Stimulated activated CD4-positive, alpha-beta T cell treated with anti-CD3 and anti-CD28 coated beads, Interleukin-12 subunit alpha, Interleukin-12 subunit beta, amount 100 ng/mL, for 4 hours (primary cell): ENCODE measurements at places on chromosomes 2 and 18.

DNA sequence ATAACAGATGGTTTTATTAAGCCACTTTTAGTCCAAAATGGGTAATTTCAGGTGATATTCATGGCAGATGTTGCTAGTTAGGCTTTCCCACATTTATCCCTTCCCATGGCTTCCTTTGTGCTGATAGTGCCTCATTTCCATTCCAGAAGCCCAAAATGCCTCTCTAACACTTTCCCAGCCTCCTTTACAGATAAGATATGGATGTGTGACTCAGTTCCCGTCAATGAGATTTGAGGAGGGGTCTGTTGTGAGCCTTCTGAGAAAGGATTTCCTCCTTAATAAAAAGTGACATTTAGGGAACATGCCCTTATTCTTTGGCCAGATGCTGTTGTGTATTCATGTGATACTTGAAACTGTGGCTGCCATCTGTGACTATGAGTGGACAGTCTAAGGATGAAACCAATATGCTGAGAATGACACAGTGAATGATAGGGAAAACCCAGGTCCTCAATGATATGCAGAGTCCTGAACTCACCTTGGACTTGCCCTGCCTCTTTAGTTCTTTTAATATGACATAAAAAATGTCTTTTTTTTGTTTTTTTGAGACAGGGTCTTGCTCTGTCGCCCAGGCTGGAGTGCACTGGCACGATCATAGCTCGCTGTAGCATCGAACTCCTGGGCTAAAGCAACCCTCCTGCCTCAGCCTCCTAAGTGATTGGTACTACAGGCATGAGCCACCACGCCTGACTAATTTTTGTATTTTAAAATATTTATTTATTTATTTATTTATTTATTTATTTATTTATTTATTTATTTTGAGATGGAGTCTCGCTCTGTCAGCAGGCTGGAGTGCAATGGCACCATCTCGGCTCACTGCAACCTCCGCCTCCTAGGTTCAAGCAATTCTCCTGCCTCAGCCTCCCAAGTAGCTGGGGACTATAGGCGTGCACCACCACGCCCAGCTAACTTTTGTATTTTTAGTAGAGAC lies 5.8 kb upstream of the ACSL3 start:
- no peak for DNase-seq

GRCh38 chr18:68472701-68473295 lies 242.1 kb downstream of the TMX3 start:
- no peak for DNase-seq

GRCh38 chr18:57469884-57470283 lies 34.7 kb downstream of the ONECUT2 start:
- DNase-seq: no peak

DNA sequence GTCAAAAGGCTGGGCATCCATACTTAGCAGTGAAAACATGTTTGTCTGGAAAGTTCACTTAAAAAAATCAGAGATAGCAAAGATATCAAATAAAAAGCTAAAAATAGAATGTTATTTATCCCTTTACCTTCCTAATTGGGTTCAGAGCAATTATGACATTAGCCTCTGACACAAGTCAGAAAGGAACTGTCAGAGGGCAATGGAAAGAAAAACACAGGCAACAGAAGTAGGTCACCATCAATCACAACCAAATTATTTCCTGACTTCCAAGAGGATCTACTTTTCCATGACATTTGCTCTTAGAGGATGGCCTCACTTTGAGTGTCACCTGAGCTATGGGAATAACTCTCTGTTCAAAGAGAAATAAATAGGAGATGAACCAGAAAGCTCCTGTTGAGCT lies 27.5 kb downstream of the MYOM1 start:
- DNase-seq: no peak

- DNase-seq: no peak
Observed at GRCh38 chr2:61229936-61230335, 67.9 kb downstream of the C2orf74 start.

DNA sequence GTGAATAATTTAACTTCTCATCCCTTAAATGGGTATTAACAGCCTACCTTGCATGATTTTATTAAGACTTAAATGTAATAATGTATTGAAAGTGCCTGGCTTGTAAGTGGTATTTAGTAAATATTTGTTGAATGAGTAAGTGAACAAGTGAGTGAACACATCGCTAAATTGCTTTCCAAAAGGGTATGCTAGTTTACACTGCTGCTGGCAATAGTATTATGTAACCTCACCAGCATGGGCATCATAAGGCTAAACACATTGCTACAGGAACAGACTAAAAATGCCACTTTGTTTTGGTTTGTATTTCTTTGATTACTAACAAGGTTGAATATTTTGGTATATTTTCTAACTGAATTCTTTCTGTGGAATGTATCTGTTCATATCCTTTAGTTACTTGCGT lies 9.8 kb downstream of the WDR43 start:
- no peak for DNase-seq

- DNase-seq: no peak
Observed at GRCh38 chr18:55404832-55405465, 183.0 kb downstream of the TCF4 start.

DNA sequence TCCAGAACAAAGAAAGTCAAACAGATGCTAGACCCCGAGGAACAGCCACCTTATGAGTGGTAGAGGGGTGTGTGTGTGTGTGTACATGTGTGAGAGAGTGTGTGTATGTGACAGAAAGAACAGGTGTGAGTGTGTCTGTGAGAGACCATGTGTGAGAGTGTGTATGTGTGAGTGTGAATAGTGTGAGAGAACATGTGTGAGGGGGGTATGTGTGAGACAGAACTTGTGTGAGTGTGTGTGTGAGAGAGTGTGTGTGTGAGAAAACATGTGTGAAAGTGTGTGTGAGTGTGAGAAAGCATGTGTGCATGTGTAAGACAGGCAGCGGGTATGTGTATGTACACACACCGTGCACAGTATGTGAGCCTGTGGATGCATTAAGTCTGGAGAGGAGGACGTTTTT lies 214.3 kb downstream of the SP3 start:
- DNase-seq: no peak

DNA sequence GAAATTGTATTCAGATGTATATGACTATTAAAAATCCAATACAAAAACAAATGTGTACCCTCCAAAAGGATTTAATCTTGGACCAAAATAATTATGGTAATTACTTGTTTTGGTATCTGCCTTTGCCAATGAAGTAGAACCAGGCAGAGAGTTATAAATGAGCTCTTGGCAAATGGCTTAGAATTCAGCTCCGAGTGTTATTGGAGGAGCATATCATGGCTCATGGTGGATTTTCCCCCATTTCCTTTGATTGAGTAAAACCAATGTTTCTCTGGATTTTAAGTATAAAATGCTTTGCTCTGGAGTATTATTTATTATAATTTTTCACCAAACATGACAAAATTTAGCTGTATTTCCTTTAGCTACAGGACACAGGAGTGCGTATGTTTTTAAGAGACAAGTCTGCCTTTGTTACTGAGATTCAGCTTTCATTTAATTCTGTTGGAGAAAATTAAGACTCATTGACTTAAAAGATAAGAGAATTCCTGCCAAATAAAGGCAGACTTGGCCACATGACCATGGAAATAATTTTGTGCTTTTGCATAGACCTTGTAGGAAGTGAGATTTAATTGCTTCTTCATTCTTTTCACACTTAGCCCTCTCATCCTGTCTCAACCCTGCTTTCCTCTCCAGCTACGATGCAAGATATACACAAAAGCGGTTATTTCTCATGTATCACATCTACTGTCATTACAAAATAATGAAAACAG lies 281.0 kb upstream of the SOX11 start:
- no peak for DNase-seq

DNA sequence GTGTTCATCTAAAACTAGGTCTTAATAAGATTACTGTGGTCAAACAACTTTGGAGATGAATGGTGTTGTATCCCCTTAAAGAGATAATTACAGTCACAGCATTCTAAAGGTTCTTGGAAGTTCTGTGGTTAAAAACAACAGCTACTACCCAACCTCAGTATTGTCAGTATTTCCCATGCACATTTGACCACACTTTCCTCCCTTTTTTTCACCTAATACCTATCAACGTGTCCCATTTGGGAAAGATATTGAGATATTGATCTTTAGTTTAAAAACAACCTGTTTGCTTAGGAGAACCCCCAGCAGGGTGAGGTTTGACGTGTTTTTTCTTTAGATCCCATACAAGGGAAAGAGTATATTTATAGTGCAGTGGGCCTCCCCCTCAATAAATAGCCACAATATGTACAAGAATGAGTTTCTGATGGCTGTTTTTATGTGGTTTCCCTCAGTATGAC lies 65.6 kb downstream of the WDR7 start:
- no peak for DNase-seq

- no peak for DNase-seq
Observed at GRCh38 chr18:13246591-13246990, 28.0 kb downstream of the LDLRAD4 start.

- DNase-seq: no peak
Observed at GRCh38 chr2:165401285-165401852, 68.1 kb upstream of the CSRNP3 start.

GRCh38 chr18:60311676-60312360 lies 60.8 kb downstream of the MC4R start:
- DNase-seq: no peak

DNA sequence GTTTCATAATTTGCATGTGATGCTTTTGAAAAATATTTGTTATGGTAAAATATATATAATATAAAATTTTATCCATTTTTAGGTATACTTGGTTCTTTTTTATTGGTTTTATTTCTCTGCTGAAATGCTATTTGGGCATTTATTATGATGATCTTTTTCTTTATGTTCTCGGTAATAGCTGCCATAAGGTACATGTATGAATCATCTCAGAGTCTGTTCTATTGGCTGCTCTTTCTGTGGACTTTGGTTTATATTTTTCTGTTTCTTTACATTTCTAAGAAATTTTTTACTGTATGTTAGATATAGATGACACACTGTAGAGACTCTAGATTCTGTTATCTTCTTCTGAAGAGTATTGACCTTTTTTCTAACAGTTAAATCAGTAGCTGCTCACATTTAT lies 219.9 kb downstream of the MBD5 start:
- DNase-seq: no peak

GRCh38 chr2:46257476-46257875 lies 39.7 kb upstream of the EPAS1 start:
- no peak for DNase-seq

DNA sequence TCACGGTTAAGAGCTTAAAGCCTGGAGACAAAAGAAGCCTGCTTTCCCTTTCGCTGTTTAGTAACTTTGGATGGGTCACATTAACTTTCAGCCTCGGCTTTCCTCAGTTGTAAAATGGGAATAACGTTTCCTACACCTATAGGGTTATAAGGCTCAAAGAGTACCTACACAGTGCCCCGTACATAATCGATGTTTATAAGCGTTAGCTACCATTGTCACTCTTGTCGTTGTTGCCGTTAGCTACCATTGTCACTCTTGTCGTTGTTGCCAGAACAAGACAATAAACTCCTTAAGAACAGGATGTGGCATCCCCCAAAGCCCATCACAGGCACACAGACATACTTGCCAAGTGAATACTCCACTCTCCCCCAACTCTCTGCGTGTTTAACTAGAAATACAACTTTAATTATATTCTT lies 901 bp upstream of the MFSD6 start:
- DNase-seq: no peak

- no peak for DNase-seq
Observed at GRCh38 chr2:128369108-128369555, 50.5 kb upstream of the HS6ST1 start.

DNA sequence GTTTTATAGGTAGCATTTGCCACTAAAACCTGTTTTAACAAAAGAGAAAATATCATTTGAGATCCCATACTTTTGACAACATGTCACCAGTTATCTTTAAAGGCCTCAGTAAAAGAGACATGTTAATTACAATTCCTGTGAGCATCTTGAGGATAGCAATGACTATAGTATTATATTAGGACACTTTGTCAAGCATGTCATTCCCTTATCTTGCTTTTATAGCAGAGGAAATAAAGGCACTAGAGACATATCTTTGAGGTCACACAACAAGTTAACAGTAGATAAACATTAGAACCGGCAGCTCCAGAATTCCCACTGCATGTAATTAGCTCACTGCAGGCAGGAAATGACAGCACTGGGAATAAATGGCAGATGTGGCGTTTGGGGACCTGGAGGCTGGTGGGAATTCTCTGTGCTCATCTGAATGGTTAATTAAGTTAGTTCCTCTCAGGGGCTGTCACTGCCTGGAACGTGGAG lies 25.9 kb downstream of the LYPD6B start:
- DNase-seq: no peak

GRCh38 chr2:238254095-238254723 lies 14.4 kb upstream of the HES6 start:
- DNase-seq: no peak

- DNase-seq: no peak
Observed at GRCh38 chr2:9337901-9338300, 85.4 kb downstream of the ITGB1BP1 start.

DNA sequence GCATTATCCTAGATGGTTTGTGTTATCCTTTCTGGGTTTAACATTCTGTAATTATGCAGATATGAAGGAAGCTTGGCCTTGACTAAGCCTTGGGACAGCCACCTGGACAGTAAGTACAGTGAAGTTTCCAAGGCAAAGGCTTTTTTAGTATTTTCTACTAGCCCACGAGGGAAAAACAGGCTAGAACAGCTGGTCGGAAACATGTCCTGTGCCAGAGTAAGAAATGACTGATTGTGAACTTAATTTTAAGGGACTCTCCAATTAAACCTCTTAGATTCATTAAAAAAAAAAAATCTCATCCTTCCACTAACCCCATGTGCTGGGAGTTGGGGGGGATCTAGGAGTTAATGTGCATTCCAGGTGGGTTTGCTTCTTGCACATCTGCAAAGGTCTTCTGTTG lies 720.8 kb downstream of the SLC4A3 start:
- no peak for DNase-seq
